ENCODE measurements at places on chromosomes 5 and 9.

DNA sequence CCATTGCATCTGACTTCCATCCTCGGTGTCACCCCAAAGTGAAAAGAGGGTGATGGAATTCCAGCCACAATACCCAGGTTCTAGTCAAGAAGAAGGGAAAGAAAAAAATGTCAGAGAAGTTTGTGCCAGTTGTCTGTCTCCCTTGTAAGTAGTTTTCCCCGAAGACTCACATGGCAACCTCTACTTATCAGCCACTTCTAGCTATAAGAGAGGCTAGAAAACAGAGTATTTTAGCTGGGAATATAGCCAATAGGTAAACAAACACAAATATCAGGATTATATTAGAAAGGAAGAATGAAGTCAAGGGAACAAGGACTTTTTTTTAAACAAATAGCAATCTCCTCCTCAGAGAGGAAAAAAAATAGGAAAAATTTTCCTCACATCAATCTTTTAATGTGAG, 12.2 kb upstream of the ISL1 start:
- DNase-seq: no peak

DNA sequence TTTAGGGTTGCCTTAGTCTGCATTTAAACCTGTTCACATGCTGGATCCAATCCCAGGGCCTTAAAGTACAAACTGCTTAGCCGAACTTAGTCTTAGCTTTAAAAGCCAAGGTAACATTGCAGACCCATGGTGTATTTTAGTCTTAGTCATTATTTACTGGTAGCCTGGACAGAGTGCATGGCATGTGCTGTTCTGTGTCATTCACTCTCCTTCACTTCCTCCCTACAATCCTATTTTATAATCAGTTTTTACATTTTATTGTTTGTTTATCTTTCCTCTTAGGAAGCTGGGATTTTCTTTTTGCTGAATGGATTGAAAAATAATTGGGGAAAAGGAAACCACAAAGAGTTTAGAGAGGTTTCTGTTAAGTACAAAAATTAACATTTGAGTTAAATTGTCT, 29.4 kb upstream of the TAL2 start:
- no peak for DNase-seq

DNA sequence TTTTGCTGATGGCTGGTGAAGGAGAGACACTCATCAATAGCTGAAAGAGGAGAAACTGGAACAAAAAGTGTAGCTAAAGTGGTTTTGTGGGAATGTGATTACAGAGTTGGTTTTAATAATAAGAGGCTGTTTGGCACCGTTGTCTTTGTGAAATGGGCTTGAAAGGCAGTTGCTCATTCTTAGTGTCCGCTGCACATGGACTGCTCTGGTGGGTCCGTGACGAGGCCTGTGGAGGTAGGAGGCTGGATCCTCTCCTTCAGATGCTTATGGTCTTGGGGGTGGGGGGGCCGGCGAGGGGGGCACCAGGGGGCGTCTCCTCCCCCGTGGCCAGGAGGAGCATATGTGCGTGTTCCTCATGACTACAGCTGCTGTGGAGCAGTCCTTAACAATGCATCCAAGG, 29.8 kb downstream of the FUBP3 start:
- DNase-seq: no peak

DNA sequence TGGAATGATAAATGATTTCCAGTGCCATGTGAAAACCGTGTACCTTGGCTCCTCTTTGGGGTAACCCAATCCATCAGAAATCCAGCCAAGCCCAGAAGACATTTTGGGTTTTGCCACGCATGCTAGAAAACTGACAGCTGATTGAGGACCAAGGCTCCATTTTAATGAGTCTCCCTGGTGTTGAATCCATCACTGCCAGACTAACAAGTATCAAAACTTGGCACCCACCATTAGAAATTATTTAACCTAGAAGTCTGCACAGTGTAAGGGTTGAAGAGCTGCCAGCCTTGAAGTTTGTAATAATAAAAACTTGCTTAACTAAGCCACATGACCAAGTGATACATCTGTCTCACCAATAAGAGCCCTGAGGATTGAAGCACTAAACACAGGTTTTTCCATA, 369.9 kb downstream of the DNAH5 start:
- no peak for DNase-seq

DNA sequence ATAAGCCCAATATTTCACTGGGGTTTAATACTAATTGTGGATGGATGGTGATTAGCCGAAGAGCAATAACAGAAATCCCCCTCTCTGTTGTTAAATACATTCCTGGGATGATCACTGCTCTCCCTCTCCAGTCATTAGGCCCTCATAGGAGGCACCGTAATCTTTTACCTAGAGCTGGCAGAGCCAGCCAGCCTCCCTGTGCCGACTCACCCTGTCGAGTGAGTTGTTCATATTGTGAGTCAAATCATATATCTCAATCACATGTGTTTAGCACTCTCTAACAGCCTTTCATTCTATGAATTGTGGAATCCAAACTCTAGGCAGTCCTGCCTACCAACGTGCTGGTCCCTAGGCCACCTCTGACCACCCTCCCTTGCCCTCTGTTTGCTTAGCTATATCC, 771.0 kb downstream of the IRX1 start:
- DNase-seq: no peak

DNA sequence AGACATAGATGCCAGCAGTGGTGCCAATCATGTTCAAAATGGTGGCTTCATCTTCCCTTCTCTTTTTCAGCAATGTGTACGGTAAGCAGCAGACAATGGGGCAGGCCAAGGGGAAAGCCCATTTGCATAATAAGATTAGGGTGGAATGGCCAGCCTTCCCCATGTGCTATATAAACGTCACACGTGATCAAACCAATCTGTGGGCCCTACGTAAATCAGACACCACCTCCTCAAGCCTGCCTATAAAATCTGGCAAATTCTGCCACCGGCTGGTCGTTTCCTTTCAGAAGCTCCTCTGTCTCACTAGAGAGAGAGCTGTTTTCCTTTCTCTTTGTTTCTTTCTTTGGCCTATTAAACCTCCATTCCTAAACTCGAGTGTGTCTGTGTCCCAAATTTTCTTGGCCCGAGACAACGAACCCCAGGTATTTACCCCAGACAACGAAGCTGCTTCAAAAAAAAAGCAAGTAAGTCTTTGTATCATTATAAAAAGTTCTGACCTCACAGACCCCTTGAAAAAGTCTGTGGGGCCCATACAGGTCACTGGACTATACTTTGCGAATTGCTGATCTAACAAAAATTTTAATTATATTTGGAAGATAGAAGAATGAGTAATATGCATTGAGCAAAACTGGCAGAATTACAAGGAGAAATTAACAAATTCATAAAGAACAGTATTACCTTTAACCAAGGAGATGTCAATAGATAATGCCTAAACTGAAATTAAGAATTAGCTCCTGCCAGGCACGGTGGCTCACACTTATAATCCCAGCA, 15.2 kb downstream of the ZBTB5 start:
- DNase-seq: peak; percentile 75

DNA sequence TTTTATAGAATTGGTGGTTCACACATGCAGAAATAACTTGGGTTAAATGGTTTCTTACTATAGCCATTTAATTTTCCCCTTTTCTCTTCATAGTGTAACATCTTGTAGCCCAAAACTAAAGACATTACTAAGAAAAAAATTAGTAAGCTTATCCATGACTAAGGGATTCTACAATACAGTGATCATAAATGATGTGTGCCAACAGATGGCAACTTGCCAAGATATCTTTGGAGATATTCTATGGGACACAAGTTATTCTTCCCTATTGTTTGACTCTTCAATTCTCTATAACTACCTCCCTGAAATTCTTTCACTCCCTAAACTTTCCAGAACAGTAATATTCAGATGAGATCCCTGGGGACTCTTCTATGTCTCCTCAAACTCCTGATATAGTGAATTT, 580.6 kb downstream of the PTPRD start:
- DNase-seq: no peak

- DNase-seq: no peak
Observed at GRCh38 chr9:3241290-3241689, 284.5 kb downstream of the RFX3 start.

DNA sequence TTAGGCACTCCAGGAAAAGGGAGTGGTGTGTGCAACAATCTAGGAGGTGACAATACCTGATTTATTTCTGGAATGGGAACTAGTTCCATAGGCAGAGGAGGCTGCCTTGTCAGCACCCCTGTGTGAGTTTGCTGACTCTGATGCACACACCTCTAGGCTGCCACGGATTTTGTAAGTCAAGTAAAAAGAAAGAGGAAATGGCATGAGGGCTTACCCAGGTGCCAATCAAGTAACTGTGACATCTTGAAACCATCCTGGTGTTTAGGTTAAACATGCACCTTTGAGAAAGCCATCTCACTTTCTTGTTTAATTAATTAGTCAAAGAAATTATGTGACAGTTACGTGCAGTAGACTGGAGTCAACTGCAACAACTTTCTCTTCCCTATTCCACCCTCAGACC, 32.3 kb upstream of the FAM81B start:
- no peak for DNase-seq

DNA sequence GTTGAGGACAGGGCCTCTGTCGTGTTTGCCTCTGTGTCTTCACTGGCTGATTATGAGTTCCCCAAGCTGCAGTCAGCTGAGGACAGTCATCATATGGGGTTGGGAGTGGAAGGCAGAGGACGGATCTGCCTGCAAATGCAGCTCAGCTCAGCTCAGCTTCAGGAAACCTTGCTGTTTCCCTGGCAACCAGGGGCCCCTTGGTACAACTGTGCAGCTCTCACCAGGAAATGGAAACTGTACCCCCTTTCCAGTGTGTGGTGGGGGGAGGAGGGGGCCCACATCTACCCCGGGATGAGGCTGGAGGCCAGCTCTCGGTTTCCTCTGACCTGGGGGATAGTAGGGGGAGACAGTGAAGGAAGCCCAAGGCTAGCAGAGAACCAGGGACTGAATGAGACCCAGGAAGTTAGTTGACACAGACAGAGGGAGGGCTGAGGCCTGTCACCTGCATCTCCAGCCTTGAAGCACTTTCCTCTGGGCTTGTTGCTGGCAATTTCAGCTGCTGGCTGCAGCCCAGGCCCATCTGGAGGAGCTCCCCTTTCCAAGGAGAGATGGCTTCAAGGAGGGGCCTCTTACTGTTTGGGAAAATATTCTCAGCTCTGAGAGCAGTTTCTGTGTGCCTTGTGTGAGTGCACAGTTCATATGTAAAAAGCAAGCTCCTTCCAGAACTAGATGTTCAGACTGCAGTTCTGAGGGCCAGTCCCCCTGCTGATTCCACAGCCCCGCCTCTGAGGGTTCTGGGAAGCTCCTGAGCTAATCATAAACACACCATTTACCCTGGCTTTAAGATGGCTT, 6.9 kb downstream of the ANXA6 start:
- DNase-seq: no peak

DNA sequence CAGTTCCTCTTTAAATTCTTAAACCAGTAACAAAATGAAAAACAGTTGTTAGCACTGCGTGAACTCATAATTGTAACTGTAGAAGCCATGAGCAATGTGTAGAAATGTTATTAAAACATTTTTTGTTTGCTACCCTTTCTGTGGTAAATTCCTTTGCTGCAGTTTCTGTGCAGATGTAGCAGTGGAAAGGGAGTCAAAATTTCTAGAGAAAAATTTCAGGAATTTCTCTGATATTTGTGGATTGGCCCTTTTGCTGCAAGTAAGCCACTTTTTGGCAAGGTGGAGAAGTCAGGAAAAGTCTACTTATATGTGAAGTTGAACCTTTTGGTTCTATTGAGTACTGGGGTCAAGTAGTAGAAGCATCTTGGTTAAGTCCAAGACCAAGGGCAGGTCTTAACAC, 10.1 kb downstream of the FBXL7 start:
- DNase-seq: no peak

- no peak for DNase-seq
Observed at GRCh38 chr5:134111741-134112647, 2.5 kb upstream of the TCF7 start.

DNA sequence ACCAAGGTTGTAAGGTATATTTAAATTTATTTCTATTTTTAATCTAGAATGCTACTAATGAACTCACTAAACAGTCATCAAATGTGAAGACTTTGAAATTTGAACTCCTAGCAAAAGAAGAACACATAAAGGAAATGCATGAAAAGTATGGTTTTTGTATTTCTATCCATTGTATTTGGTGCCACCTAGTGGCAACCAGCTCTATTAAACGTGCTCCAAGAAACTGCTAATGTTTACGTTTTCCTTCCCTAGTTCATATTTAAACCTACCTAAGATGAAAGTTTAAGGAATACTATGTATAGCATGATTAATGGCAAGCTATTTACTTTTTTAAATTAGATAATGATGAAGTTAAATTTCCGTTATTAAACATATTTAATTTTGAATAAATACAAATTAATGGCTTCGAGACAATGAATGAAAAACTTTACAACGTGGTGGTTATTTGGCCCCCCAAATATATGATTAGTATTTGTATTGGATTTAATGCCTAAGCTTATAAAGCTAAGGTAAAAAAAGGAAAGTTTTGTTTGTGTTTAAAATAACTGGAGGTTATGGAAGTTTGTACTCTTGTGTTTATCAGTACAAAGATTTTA, 115.9 kb upstream of the SH3GL2 start:
- DNase-seq: peak; percentile 47

- DNase-seq: no peak
Observed at GRCh38 chr9:37034938-37035647, 1.0 kb upstream of the PAX5 start.

DNA sequence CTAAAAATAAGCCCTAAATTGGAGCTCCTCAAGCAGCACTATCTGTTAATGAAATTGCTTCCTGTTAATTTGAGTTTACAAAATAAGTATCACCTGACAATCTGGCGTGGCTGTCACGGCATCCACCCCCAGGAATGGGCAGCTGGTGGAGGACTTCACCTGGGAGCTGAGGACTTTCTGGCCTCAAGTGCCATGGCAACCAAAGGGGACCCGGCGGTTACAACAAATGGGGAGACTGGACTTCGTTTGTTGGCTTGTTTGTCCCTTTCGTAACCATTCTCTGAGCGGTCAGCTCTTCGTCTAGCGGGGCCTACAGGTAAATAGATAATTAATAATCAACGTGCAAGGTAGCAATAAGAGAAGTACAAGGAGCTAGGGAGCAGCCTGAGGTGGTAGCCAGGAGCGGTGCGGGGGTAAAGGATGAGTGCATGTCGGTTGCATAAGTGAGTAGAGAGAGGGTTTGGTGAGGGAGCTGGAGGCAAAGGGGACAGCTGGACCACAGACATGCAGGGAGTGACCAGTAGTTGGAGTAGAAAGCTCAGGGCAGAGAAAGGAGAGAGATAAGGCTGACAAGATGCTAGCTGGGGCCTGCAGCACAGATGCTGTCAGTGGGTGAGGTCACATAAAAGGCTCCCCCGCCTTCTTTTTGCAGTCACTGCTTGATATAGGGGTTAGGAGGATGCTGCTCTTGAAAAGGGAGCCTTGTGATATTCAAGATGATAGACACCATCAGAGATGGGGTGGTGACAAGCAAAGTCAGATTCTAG, 62.5 kb downstream of the HSPA4 start:
- no peak for DNase-seq

DNA sequence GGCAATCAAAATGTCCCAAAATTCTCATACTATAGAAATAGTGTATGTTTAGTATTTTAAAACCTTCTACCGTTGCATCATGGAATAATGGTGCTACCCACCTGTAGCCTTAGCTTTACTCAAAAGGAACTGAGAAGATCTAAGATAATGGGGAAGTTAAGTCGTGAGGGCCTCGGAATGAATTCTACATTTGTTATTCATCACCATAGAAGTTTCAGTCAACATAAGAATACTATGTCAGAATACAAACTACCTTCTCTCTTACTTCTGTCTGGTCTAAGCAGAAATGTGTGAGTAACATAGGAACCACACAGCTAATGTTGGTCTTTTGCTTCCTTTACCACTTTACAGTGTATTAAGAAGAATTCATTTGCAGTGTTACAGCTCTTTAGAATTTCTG, 43.2 kb downstream of the RFK start:
- no peak for DNase-seq
